ENCODE measurements at places on chromosomes 3 and 15.

- DNase-seq = no peak
Observed at GRCh38 chr15:58479941-58480340, 48.1 kb downstream of the LIPC start.

- DNase-seq = no peak
Observed at GRCh38 chr15:101440846-101441590, 48.5 kb downstream of the PCSK6 start.

GRCh38 chr3:155978324-155978723 is 107.9 kb downstream of the GMPS start:
- no peak for DNase-seq

DNA sequence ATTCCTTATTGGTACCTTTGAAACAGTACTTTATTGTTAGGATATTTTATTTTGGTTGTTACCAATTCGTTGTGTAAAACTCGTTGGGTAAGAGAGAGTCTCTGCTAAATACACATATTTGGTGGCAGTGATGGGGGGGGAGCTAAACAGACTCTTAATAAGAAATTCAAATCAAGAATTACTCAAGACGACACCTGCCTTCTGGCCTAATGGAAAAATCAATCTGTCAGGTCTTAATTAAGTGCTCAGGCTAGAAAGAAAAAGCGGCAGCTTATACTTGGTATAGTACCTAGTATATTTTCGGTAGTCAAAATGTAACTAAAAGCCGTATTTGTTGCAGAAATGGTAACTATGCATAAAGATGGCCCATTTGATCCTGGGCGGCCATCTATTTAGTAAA is 18.2 kb downstream of the FOXP1 start:
- no peak for DNase-seq

DNA sequence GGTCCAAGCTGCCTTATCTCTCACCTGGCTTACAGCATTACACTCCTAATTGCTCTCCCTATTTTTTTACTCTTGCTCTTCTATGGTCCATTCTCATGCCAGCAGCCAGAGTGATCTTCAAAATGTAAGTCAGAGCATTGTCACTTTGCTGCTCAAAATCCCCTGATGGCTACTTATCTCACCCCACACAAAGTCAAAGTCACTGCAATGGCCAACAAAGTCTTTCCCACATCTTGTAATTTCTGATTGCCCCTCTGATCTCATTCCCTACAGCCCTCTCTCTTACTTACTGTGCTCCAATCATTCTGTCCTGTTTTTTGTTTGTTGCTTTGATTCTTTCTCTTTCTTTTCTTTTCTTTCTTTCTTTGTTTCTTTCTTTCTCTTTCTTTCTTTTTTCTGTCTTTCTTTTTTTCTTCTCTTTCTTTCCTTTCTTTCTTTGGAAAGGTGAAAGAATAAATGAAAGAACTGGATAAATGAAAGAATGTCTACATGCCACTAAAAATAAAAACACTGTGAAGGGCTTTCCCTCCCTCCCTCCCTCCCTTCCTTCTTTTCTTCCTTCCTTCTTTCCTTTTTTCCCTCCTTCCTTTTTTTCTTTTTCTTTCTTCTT is 34.9 kb upstream of the TIPARP start:
- DNase-seq = no peak

GRCh38 chr3:126103121-126104027 is 19.4 kb upstream of the SLC41A3 start:
- no peak for DNase-seq

GRCh38 chr3:192063570-192063969 is 602.6 kb downstream of the PYDC2 start:
- no peak for DNase-seq

GRCh38 chr15:32715276-32715675 is 2.5 kb upstream of the GREM1 start:
- DNase-seq = no peak

DNA sequence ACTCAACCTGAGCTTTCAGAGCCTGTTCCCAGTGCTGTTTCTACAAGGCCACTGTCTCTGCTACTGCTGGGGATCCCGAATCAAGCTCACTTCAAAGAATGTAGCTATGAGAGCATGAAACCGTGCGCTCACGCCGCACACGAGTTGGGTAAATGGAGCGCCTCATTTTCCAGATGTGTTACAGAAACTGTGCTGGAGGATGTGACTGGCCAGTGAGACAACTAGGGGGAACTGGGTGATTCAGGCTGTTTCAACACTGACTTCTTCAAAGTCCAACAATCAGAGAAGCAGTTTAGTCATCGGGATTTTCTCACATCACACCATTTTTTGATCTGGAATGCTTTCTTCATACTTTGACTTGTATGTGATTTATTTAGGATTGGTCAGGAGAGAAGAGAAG is 3.5 kb downstream of the ZNF710 start:
- DNase-seq = no peak

DNA sequence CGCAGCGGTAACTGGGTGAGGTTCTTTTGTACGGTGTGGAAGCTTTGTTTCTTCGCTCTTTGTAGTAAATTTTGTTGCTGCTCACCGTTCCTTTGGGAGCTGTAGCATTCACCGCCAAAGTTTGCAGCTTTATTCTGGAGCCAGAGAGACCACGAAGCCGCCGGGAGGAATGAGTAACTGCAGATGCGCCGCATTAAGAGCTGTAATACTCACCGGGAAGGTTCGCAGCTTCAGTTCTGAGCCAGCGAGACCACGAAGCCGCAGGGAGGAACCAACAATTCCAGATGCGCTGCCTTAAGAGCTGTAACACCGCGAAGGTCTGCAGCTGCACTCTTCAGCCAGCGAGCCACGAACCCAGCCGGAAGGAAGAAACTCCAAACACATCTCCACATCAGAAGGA is 56.0 kb upstream of the DYNC1LI1 start:
- DNase-seq = no peak

GRCh38 chr3:2771193-2771592 is 339.0 kb downstream of the IL5RA start:
- no peak for DNase-seq

- peak; percentile 90 for DNase-seq
Observed at GRCh38 chr3:49900491-49901153, 3.1 kb downstream of the MST1R start.

GRCh38 chr3:38640661-38641452 is 8.6 kb downstream of the SCN5A start:
- no peak for DNase-seq

DNA sequence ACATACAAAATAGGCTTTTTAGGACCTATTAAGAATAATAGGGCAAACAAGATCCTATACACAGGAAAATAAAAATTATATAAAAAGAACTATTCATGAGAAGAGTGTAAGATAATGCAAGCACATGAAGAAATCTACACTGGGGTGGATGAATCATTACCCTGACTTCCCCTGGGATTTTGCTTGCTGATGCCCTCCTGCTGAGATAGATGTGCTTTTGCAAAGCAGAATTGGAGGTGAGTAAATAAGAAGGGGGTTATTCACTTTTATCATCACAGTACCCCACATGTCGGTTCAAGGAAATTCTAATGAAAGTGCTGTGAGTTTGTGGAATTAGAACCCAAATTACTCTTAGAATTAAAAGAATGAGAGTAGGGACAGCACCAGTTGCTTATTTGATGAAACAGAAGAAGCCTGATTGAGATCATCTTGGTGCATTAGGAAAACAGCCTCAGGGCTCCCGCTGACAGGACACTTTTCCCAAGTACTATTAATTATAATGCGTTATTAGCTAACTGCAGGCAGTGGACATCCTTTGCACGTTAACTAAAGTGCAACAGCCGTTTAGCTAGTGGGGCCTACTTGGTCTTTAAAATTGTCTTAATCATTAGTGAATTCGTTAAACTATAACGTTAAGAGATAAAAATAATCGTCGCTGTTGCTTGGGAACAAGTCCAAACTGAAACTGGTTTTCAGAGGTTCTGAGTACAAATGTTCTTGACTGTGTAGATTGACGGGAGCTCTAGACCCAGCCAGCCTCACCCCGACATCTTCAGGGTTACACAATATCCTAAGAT is 48.4 kb downstream of the SLC2A2 start:
- no peak for DNase-seq

GRCh38 chr3:46112296-46112695 is 85.0 kb upstream of the XCR1 start:
- DNase-seq = no peak

DNA sequence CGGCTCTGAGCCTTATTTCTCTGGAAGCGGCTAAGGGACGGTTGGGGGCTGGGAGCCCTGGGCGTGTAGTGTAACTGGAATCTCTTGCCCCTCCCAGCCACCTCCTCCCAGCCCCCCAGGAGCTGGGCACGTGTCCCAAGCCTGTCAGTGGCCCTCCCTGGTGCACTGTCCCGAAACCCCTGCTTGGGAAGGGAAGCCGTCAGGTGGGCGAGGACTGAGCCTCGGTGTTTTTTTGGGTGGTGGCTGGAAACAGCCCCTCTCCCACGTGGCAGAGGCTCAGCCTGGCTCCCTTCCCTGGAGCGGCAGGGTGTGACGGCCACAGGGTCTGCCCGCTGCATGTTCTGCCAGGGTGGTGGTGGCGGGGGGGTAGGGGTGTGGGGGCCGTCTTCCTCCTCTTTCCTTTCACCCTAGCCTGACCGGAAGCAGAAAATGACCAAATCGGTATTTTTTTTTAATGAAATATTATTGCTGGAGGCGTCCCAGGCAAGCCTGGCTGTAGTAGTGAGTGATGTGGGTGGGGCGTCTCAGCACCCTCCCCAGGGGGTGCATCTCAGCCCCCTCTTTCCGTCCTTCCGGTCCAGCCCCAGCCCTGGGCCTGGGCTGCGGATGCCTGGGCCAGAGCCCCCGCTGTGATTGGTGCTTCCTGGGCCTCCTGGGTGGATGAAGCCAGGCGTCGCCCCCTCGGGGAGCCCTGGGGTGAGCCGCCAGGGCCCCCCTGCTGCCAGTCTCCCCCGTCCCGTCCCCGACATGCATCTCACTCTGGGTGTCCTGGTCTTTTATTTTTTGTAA is 58.8 kb upstream of the GOLGA8A start:
- no peak for DNase-seq

DNA sequence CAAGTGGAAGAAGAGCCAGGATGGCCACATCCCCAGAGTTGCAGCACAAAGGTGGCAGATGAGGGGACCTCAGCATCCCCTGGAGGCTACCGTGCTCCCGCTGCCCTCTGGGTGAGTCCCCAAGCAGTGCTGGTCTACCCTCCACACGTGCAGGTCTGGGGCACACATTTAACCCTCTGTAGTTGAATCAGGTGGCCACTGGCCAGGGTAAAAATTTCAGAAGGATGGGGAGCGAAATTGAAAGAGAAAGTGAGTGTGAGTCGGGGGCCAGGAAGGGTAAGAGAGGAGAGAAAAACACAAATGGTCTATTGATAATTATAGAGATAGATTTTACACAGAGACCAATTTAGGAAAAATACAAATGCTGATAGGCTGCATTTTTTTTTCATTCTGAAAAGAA is 139.5 kb upstream of the EIF1B start:
- no peak for DNase-seq

DNA sequence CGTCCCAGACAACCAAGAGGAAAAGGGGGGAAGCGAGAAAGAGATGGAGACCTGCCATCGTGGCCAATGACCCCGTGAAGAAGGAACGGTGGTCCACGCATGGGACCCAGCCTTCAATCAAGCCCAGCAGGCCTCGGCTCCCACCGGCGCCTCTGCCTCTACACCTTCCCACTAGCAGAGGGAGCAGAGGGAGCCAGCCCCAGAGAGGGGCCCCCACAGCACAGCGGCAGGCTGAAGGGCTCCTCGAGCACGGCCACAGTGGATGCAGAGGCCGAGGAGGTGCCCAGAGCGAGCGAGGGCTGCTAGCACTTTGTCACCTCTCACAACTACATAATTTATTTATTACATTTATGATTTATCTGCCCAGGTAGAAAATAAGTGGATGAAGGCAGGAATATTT is 68.4 kb upstream of the TOPAZ1 start:
- DNase-seq = no peak

- DNase-seq = no peak
Observed at GRCh38 chr3:9211155-9211950, 38.1 kb downstream of the SRGAP3 start.

DNA sequence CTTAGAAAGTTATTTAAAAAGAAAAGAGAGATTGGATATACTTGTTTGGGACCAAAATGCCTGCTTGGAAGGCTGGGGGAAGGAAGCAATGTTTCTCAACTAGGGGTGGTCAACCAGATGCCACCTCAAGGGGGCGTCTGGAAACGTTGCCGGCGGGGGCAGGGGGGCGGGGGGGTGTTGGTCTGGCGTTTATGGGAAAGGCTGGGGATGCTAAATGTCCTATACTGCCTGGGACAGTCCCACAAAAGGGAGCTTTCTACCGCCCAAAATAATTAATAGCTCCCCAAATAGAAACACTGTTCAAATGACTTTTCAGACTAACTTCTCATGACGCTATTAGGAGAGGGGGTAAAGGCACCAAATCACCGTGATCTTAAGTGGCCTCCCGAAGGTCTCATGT is 2.2 kb downstream of the POLG start:
- DNase-seq = no peak

GRCh38 chr3:111278959-111279358 is 207.3 kb downstream of the NECTIN3 start:
- no peak for DNase-seq

DNA sequence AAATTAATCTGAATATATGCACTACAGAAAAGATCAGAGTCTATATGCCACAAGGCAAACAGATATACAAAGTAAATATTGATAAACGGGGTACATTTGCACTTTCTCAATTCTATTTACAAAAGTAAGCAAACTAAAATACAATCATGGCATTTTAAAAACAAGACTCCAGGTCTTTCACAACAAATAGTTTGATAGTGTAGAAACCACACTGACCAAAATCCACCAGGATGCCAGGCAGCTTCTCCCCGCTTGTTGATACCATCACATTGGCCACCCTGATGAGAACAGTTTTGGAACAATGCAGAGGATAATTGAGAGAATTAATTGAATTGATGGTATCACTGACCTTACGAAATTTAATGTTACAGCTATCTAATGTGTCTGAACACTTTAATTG is 190.6 kb upstream of the TMCO5A start:
- no peak for DNase-seq

DNA sequence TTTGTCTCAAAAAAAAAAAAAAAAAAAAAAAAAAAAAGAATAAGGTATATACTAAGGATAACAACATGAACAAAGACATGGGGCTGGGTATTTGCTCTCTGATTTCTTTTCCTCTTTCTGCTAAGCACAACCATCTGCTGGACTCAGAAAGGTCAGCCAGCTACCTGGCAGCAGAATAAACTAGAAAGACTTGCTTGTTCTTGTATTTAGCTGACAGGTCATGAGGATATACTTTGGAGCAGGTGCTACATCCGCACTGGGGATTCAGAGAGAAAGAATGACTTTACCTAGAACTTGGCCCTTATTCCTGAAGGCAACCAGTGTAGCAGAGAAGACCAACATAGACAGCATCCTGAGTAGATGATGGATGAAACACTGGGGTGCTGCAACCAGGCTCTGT is 550.5 kb downstream of the NTRK3 start:
- no peak for DNase-seq

GRCh38 chr3:28840976-28841376 is 439.9 kb upstream of the RBMS3 start:
- peak; percentile 32 for DNase-seq

GRCh38 chr3:143825513-143825912 is 22.8 kb downstream of the SLC9A9 start:
- no peak for DNase-seq

All from retinal pigment epithelial cell (primary cell).